NCI-H187 (cell line): ENCODE measurements at places on chromosomes 1 and 21.

GRCh38 chr1:180119837-180120236 lies 34.8 kb upstream of the QSOX1 start:
- DNase-seq = no peak

DNA sequence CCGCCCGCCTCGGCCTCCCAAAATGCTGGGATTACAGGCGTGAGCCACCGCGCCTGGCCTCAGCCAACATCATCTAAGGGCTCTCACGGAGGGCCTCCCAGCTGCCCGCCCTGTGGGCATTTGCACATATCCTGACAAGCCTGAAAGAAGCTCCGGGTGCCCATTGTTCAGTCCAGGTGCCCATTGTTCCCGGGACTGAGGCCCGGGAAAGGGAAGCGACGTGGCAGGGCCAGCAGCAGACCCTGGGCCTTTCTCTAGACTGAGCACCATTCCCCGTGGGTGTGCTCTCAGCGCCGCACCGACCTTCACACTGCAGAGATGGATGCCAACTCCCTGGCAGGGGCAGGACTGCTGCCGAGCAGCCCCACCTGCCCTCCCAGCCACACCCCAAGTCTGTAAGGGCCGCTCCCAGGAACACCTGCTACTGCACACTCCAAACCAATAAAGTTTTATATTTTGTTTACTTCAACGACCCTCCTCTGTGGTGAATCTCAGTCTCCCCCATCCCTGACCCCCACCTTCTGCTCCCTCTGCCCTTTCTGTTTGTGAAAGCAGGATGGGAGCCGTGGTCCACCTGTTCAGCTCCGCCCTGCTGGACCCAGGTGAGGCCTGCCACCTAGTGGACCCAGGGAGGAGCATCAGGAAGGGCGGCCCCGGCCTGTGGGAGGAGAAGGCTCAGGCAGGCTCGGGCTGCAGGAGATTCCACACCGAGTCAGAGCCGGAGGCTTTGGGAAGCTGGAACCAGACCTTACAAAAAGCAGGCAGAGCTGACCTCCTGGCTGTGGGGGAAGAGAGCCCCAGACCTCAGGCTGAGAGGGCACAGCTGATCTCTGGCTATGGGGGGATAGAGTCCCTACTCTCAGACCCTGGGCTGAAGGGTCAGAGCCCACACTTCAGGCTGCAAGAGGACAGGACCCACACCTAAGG lies 1.1 kb upstream of the TMEM82 start:
- peak; percentile 53 for DNase-seq

- DNase-seq = no peak
Observed at GRCh38 chr1:84505493-84506001, 639 bp upstream of the SPATA1 start.

GRCh38 chr21:31509194-31510017 lies 150.1 kb upstream of the SOD1 start:
- DNase-seq = peak; percentile 31

GRCh38 chr1:217393896-217394295 lies 237.0 kb downstream of the GPATCH2 start:
- DNase-seq = no peak

DNA sequence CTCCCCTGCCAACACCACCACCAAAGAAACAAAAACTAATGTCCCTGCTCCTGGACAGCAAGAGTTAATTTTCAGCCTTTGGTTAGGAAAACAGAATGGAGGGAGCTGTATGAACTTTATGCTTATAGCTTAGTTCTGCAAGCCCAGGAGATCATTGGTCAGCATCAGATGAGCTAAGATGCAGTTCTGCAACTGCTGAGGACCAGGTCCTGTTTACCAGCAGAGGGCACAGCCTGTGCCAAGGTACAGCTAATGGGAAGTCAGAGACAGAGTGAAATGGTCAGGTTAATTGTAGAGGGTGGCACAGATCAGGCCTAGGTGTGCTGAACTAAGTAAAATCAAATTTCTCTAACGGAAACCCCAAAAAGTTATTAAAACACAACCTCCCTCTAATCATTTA lies 161.3 kb downstream of the ROR1 start:
- no peak for DNase-seq

DNA sequence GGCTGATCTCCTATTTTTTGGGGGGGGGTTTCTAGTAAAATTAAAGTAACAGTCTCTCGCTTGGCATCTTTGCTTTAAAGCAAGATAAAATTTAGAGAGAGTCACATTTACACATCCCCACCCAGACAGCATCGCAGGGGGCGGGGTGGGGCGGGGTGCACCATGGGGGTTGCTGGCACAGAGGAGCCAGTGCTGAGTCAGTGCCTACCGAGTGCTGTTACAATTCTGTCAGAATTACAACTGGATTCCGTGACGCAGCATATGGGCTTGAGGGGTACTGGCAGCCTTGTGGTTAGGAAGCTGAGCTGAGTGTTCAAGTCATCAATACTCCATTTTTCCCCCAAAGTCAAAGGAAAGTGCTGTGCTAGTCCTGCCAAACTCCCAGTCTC lies 175.9 kb downstream of the PRDM16 start:
- no peak for DNase-seq

GRCh38 chr1:107359472-107360241 lies 218.8 kb downstream of the NTNG1 start:
- no peak for DNase-seq

GRCh38 chr21:30613836-30614235 lies at the start of gene KRTAP6-1:
Gene KRTAP6-1 (minus strand): TSS chr21:30613930. CDS start chr21:30613904, 26 bp downstream.
- DNase-seq = no peak

GRCh38 chr1:158818975-158819431 lies 12.1 kb upstream of the MNDA start:
- DNase-seq = no peak

DNA sequence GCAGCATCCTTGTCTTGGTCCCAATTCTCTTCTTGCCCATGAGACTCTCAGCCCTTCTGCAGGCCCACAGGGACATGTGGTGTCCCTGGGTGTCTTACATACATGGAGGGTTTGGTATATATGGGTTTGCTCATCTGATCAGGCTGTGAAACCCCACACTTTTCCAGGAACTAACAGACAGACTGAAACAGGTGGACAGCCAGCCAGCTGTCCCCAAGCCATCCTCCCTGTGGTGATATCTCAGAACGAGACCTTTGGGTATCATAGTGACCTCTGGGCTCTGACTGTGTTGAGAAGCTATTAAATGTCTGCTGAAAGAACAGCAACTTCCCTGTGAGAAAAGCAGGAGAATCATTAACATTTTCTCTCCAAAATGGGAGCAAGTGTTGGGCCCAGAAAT lies 115.5 kb upstream of the PAXBP1 start:
- no peak for DNase-seq

DNA sequence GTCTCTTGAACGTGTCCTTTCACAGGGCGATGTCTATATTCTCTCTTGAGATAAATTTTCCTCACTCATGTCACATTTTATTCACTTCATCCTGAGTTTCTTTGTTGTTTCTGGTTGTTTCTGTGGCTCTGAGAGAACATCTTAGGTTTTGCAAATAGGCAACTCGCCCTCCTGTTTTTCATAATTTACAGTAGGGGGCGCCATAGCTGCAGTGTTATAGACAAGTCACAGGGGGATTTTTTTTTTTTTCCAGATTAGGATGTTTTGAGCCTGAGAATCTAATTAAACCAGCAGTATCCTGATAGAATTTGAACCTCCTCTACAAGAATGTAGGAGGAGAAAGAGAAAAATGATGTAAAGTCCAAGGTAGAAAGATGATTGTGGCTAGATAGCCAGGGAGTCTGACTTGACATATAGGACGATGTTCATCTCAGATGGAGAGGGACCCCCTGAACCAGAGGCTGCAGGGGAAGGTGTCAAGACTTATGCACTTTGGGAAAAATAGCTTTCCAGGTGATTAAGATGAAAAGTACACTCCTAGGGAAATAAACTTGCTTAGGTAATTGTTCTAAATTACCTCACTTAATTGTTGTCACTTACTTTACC lies 76.3 kb downstream of the ZP4 start:
- no peak for DNase-seq

DNA sequence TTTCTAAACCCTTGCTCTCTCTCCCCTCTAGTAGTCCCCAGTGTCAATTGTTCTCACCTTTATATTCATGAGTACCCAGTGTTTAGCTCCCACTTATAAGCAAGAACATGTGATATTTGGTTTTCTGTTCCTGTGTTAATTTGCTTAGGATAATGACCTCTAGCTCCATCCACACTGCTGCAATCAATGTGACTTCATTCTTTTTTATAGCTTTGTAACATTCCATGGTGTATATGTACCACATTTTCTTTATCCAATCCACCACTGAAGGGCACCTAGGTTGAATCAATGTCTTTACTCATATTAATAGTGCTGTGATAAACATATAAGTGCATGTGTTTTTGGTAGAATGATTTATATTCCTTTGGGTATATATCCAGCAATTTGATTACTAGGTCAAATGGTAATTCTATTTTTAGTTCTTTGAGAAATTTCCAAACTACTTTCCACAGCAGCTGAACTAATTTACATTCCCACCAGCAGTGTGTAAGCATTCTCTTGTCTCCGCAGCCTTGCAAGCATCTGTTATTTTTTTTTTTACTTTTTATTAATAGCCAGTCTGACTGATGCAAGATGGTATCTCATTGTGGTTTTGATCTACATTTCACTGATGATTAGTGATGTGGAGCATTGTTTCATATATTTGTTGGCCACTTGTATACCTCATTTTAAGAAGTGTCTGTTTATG lies 277.8 kb downstream of the LTN1 start:
- DNase-seq = no peak

- DNase-seq = no peak
Observed at GRCh38 chr1:185207980-185208602, 51.1 kb downstream of the SWT1 start.

DNA sequence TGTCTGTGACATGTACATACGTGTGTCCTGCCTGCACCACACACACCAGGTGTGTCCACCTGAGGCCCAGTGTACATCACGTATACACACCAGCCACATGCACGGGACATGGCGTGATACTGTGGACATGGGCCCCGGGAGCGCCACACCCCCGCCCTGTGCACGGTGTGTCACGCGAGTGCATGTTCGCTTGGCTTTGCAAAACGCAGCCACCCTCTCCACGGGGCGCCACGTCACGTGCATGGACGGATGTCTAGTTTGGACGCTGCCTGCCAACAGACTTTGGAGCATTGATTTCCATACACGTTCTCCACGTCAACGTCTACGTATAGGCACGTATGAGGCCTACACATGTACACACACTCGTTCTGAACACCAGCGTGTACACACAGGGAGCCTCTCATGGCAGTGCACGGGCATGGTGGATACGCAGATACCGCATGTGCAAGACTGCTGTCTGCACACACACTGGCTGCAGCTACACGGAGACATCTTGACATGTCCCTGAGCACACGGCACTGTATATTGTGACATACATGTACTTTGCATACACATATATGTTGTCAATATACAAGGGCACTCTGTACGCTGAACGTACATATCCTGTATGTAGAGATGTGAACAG lies 2.7 kb downstream of the TMEM240 start:
- DNase-seq = no peak

DNA sequence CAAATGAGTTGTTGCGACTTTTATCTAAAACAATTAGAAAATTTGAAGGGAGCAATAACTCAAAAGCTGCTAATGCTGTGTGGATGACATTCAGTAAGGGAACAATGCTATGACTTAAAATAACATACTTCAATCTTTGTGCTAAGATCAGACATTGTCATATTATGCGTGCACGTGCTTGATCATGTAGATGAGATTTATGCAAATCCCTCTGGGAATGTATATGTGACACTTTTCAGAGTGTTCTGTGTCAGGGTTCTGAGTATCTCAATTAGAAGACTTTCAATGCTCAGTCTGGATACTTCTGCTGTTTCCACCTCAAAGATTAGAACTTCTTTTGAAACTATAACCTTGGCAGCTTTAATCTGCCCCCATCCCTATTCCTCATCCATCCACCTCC lies 18.6 kb upstream of the POU2F1 start:
- DNase-seq = no peak

- DNase-seq = no peak
Observed at GRCh38 chr1:59071876-59072582, 224.9 kb upstream of the FGGY start.
